ENCODE measurements at places on chromosomes 5 and 9.

DNA sequence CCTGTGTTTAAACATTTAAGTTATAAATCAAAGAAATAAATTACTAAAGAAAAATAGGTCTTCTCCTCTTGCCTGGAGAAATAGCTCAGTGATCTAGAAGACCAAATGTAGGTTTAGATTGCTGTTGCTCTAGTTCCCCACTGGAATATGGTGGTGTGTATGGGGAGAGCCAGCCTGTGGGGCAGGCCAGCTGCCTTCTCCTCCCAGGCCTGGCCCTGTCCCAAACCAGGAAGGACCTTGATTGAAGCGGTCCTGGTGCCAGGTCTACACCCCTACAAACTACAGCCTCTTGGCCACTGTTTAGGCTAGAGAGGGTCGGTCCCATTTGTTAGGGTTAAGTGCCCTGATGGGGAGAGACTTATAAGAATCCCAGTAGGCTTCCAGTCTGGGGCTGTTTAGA, 35.4 kb downstream of the MAN2A1 start:
- DNase-seq: no peak

- no peak for DNase-seq
Observed at GRCh38 chr5:57836921-57837320, 354.3 kb upstream of the ACTBL2 start.

DNA sequence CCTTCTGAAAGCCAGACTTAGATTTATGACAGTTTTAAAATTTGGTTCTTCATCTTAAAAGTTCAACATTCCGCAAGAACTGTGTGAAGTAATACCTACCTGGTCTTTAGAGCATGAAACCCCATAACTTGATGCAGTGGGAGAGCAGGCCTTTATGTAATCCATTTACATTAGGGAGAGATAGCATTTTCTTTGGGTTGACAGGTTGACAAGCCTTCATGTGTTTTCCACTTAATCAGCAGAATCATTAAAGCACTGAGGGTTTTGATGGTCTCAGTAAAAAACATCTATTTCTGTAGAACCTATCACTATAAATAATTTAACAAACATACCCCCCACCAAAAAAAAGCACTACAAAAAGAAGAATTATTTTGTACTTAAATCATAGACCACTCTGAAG, 121.6 kb upstream of the KIF2A start:
- no peak for DNase-seq

- DNase-seq: peak; percentile 10
Observed at GRCh38 chr9:105246656-105247173, 2.3 kb downstream of the SLC44A1 start.

GRCh38 chr5:1652873-1653697, 129.3 kb upstream of the LPCAT1 start:
- DNase-seq: no peak

DNA sequence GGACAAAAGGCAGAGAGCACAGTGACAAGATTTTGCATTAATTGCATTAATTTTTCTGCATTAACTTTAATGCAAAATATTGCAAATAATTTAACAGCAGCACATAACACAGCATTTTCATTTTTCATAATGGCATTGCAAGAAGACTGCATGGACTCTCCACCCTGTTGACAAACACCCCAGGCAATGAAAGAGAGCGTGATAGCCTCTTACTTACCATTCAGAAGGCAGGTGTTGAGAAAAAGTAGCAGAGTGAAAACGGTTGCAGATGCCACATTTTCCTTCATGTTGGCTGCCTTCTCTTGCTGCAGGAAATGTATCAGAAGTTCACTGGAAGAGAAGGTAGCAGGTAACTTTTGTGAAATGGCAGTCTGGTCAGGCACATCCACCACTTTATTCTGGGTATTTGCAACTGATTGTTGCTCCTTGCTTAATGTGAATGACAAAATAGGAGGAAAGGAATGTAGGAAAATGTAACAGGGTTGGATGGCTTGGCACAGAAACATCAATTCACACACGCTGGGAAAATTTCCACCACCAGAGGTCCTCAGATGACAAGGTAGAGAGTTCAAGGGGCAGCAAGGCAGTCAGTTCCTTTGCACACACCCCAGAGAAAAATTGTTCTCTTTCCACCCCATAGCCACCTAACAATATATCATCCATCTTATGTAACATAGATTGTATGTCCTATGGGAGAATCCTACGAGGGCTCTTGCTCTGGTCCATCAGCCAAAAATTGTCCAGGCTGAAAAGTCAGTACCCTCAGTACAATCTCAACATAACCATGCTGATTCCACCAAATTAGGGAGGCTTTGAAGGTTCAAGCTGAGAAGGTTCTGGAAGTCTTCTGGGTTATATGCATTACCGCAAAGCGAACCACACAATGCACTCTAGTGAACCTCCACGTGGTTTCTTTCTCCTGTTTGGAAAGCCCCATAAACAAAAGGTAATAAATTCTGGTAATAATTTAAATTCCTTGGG, 41.9 kb upstream of the AGXT2 start:
- DNase-seq: peak; percentile 51

Data from cerebellum (tissue), 4 donors.